ENCODE measurements at places on chromosomes 3 and 15.

- no peak for DNase-seq
These were observed 113.1 kb downstream of the CHCHD6 start for GRCh38 chr3:126816986-126817777.

- DNase-seq: no peak
These were observed 844.3 kb downstream of the SI start for GRCh38 chr3:164233951-164234350.

- no peak for DNase-seq
These were observed 665.3 kb downstream of the FHIT start for GRCh38 chr3:60585918-60586317.

DNA sequence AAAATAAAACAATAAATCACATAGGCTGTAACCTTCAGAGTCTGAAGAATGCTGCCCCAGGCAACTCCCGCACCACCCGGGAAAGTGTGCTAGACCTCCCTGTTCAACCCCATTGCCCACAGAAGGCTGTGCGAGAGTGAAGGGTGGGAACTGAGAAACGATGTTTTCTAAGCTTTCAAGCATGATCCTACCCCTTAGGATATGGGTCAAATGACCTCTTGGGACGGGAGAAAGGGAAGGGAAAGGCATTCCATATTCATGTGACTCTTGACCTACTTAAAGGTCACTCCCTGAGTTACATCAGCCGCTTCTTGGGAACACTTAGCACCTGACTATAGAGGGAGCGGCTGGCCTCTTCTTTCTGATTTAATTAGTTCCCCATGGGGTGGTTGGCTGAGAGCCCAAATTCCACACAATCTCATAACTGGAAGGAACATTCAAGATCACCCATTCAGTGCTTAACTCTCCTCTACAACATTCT lies 114.7 kb upstream of the SLC24A5 start:
- no peak for DNase-seq

DNA sequence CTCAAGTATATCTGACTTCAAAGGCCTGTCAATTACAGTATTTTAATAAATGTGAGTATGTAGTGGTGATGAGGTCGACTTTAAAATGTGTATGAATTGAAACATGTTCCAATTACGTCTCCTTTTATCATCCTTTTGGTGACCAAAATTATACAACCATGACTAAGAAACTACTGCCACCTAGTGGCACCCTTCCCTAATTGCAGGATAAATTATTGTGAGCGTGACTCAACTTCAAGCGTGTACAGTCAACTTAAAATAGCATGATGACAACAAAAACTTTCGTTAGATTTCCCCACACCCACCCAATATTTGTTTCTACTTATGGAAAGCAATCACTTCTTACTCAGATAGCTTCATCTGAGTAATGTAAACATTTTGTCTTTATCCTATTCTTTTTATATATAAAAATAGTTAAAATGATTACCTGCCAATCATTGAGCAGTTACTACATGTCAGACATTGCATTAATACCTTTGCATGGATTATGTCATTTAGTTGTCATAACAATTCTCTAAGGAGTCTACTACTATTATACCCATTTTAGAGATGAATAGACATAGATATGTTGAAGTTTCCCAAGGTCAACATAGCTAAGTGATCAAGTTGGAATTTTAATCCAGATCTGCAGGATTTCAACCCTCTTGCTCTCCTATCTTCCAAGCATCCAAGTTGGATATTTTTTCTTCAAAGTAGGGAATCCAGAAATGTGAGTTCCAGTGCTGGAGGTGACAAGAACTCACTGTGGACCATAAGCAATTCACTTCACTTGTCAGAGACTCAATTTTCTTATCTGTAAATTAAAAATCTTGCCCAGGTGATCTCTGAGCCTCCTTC lies 106.0 kb downstream of the MEX3B start:
- DNase-seq: no peak

- no peak for DNase-seq
These were observed 145.4 kb upstream of the PROK2 start for GRCh38 chr3:71930056-71930991.

- no peak for DNase-seq
These were observed 581.4 kb upstream of the TBL1XR1 start for GRCh38 chr3:177778633-177779032.

- no peak for DNase-seq
These were observed 43.9 kb downstream of the SOX14 start for GRCh38 chr3:137807998-137808397.

- DNase-seq: no peak
These were observed 700.5 kb upstream of the ZNF385D start for GRCh38 chr3:22451501-22451900.

- no peak for DNase-seq
These were observed 399.6 kb downstream of the NAALADL2 start for GRCh38 chr3:175258763-175259162.

- no peak for DNase-seq
These were observed 148.8 kb downstream of the LEKR1 start for GRCh38 chr3:156974931-156975330.

DNA sequence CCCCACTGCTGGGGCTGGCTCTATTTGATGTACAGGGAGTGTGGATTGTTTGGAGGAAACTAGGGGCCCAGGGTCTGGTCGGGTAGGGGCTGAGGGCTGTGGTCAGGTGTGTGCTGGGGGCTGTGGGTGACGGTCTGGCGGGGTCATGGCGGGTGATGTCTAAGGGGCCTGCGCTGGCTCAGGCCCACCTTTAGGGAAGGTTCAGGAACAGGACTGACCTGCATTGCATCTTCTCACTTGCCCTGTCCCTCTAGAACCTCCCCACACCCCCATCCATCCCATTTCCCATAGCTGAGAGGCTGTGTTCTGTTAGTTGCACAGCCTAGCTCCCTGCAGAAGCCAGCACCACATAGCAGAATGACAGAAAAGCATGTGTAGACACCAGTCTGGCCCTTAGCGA lies 39.1 kb downstream of the SCN5A start:
- no peak for DNase-seq

DNA sequence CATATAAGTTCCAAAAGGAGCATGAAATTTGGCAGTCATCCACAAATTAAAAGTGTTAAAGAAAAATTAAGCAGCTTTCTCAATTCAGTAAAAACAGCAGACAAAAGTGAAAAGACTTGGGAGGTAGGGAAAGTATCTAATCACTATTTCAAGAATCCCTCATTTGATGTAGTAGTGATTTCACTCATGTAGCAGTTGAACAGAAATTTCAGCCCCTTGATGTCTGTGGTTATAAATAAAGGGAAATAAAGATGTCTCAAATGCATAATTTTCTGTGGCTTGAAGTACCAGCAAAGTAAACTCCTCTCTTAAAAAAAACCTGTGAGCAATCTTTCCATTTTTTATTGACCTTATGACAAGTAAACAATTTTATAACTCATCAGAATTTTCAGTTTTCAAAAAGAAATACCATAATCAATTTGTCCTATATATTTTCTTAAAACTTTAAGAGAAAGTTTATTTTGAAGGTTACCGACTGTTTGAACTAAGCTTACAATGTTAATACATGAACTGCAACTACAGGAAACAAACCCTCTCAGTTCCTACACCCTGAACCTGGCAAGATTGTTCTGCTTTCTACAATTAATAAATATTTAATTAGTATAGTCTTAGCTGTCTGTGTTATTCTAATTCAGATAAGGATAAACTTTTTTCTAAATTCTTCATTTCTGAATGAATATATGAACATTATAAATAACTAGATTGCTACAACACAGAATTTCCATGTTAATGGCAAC lies 94.2 kb downstream of the CBLB start:
- no peak for DNase-seq

Measured in effector memory CD8-positive, alpha-beta T cell (primary cell).